ENCODE measurements at places on chromosomes 4 and X.
A peak's percentile ranks its signal among the peaks of the same experiment; 100 is the strongest.

- DNase-seq, result no peak
Measured at GRCh38 chr4:146368209-146368608, 153.5 kb downstream of the SLC10A7 start.

DNA sequence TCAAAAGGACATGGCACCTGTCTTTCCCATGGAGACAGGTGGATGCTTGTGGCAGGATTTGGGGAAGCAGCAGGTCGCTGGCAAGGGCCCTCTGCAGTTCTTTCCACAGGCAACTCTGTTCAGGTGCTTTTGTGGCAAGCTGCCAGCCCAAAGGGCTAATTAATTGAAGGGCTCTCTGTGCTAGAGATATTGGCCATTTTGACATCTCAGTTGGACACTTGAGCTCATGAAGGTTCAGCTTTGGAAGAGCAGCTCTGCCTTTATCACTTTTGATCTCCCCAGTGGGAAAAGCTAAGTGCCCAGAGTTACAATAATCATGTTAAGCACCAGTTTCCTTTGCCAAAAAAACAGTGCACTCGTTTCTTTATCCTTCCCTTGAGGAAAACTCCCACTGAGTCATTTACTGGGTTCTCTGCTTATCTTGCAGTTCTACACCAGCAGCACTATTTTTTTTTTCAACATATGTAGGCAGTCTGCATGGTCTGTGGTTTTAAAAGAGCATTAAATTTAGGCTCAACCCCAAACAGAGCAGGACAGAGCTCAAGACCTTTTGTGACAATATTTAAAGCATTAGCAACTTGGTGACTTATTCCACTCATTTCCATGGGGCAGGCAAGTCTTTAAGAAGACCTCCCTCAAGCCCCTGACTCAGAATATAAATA lies 336.4 kb upstream of the RASGEF1B start:
- no peak for DNase-seq

- DNase-seq, result peak; percentile 63
Measured at GRCh38 chr4:72094059-72094797, 62.4 kb downstream of the NPFFR2 start.

GRCh38 chrX:109475174-109475891 lies 6.6 kb downstream of the GUCY2F start:
- DNase-seq, result peak; percentile 70

GRCh38 chr4:84892950-84893349 lies 73.5 kb downstream of the WDFY3 start:
- no peak for DNase-seq

DNA sequence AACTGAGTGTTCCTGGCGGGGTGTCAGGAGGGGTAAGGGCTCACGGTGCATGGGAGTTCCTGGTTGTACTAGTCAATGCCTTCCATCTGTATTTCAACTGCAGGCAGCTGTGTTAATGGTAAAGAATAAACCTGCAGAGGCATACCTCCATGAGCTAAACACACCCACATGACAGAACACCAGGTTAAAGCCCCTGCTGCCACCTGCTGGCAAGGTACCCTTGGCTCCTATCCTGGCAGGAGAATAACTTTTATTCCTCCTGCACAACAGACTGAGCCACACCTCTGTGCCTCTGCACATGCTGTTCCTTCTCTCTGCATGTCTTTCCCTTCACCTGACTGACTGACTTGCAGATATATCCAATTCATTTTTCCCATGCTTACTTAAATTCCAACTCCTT lies 11.1 kb downstream of the ITIH6 start:
- no peak for DNase-seq
